GM12878 (cell line): ENCODE measurements at places on chromosomes 1 and 21.

GRCh38 chr1:201751872-201752271, 77.1 kb upstream of the IPO9 start:
- no peak for DNase-seq
- 0 out of 2 replicates have a peak, but pooled peaks cover 5% of the 10 kb centered on the region for H3K4me1 ChIP-seq
- no peak overlapping the region for H3K4me3 ChIP-seq
- no peaks in the 10 kb centered on the region for H3K36me3 ChIP-seq
- H3K27me3 ChIP-seq, result peaks cover 3% of the 10 kb centered on the region; the same call in 1 of the 2 replicates

- no peak for DNase-seq
- no peak overlapping the region for H3K27ac ChIP-seq
- no peaks in the 10 kb centered on the region for H3K36me3 ChIP-seq
- H3K27me3 ChIP-seq, result no peaks in the 10 kb centered on the region
Observed at GRCh38 chr1:15352128-15352957, 57.3 kb upstream of the EFHD2 start.

- no peak overlapping the region for H3K27ac ChIP-seq
- H3K4me1 ChIP-seq, result no peaks in the 10 kb centered on the region
- no peak overlapping the region for H3K4me3 ChIP-seq
- peaks cover 2% of the 10 kb centered on the region for H3K36me3 ChIP-seq
- no peak for DNase-seq
- H3K27me3 ChIP-seq, result no peaks in the 10 kb centered on the region
Observed at GRCh38 chr21:43029785-43030184, 45.9 kb downstream of the CBS start.

DNA sequence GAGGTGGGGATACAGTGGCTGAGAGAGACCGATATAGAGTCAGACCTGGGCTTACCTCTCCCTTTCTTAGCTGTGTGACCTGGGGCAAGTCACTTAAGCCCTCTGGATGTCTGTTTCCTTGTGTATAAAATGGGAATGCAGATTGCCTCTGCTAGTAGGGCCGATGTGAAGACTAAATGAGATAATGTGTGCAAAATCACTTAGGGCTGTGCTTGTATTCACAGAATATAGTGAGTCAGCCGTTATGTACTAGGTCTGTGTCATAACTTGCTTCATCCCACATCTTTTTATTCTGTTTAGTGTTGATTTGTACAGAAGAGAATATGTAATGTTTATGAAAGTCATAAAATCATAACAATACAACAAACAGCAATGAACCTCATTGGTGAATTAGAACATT, 56.0 kb downstream of the PTPRU start:
- H3K27ac ChIP-seq, result no peak overlapping the region
- no peaks in the 10 kb centered on the region for H3K4me1 ChIP-seq
- no peak overlapping the region for H3K4me3 ChIP-seq
- no peaks in the 10 kb centered on the region for H3K36me3 ChIP-seq
- no peak for DNase-seq
